A549 (cell line): ENCODE measurements at places on chromosomes 7 and 10.

- DNase-seq: peak; percentile 66
These were observed 93.2 kb upstream of the KIF5B start for GRCh38 chr10:32149252-32149955.

- no peak for DNase-seq
These were observed 286.2 kb downstream of the PLXNA4 start for GRCh38 chr7:132290021-132290420.

DNA sequence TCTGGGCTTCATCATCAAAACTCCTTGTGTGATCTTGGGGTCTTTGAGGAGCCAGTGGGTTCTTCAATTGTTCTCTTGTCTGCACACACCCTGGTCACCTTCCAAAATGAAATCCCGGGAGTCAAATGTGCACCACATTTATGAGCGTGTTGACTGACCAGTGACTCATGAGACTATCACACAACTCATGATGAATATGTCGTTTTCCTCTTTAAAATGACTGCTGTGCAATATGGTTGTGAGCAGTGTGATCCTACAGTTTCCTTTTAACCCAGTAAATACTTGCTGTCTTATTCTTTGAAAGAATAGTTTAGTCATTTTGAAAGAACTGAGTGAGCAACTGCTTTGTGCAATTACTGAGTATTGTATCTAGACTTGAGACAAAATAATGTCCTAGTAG, 149.2 kb downstream of the DYNC1I1 start:
- DNase-seq: no peak

DNA sequence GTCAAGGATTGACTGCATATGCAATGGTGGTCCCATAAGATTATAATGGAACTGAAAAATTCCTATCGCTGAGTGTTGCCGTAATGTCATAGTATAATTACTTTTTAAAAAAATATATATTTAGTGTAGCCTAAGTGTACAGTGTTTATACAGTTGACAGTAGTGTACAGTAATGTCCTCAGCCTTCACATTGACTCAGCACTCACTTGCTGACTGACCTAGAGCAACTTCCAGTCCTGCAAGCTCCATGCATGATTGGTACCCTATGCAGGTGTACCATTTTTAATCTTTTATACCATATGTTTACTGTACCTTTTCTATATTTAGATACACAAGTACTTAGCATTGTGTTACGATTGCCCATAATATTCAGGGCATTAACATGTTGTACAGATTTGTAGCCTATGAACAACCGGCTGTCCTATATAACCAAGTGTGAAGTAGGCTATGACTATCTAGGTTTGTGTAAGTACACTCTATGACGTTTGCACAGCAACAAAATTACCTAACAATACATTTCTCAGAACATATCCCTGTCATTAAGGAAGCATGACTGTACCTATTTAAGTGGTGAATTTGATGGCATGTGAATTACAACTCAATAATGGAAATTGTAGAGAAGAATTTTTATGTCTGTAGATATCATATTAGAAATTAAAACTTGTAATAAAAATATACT, 40.9 kb downstream of the CCNY start:
- no peak for DNase-seq

DNA sequence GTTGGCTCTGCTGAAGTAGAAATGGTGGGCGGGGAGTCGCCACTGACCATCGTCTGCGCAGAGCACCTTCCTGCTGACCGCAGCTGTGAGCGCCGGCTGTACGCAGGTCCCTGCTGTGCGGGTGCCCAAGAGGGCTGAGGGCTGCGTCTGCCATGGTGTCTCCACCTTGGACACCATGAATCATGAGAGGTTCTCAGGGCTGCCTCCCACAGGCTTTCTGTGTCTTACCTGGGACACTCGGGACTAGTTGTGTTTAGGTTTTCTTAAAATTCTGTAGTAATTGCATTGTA, 44.9 kb upstream of the PRKAR1B start:
- DNase-seq: no peak

DNA sequence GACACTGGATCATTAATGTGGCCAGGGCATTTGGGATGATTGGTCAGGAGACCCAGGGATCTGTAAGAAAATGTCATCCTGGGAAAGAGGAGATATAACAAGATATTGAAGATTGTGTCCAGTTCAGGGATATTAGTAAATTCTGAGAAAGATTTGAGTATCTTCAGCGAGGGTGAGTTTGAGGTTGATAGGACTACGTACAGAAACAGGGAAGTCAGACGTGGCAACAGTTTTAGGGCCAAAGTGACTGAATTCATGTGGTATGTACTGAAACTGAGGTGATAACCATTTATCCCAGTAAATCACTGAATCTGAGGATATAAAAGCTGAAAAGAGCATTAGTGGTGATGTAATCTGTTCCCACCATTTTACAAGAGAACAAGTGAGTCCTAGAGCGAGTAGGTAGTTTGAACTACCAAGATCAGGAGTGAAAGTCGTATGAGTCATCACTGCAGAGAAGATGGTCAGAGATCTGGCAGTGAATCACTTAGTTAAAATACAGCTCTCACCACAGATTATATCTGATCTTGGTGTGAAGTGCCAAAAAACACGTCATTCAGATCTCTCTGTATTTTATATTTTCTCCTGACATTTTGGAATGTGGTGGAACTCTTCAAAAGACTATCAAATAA, 220.5 kb downstream of the CDK14 start:
- DNase-seq: peak; percentile 28

DNA sequence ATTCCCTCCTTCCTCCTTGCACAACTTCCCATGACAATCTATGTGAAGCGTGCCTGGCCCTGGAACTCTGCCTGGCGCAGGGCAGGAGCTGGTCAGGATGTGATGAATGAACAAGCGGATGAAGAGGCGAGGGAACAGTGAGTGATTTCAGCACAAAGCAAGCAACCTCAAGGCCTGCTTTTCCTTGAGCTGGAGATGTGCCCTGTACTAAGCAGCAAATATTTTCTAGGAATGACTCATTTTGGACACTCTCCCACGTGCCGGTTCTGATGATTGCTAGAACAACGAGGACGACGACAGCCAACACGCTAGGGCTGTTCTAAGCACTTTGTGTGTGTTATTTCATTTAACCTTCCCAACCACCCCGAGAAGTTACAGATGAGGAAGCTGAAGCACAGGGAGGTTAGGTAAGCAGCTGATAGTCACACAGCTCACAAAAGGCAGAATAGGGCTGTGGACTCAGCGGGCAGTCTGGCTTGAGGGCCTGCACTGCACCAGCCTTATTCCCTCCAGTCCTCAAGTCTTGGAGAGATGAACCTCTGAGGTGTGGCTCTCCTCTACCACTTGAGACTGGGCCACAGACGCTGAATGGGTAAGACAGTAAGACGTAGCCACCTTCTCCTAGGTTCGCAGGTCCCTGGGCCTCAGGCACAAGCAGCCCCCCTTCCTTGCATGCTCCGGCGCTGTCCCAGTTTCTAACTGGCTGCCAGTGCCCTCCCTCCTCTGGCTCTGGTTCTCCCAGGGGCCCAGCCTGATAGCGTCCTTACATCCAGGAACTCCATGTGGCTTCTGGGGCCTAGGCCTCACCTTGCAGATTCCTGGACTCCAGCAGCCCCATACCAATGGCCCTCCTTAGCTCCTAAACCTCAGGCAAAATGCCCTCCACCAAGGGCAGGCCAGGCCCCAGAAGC, 59.0 kb downstream of the YKT6 start:
- no peak for DNase-seq

DNA sequence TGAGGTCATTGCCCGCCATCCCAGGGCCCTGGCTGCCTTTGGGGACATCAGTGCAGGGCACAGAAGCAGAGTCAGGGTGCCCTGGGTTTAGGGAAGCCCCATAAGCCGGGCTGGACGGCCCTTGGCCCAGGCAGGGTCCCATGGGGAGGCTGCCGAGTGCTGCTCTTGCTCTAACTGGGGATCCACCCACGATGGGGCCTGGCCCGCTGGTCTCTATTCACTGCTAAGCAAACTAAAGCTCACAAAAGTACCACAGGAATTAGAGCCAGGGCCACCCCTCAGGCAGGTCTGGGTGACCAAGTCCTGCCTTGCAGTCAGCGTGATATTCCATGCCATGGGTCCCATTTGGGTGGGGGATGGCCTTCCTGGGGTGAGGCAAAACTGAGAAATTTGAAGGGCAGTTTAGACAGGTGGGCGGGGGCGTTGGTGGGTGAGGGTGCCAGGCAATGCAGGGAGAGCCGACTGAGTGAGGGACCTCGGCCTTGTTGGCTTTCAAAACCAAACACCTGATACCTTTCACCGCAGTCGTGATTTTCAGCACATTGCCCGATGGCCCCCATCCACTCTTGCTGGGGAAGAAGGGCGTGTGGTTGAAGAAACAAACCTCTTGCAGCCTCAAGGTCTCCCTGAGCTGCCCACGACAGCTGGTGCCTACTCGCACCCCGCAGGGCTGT, 92.8 kb upstream of the PPIF start:
- DNase-seq: no peak

GRCh38 chr10:85795460-85795859, 571.1 kb downstream of the GRID1 start:
- no peak for DNase-seq

DNA sequence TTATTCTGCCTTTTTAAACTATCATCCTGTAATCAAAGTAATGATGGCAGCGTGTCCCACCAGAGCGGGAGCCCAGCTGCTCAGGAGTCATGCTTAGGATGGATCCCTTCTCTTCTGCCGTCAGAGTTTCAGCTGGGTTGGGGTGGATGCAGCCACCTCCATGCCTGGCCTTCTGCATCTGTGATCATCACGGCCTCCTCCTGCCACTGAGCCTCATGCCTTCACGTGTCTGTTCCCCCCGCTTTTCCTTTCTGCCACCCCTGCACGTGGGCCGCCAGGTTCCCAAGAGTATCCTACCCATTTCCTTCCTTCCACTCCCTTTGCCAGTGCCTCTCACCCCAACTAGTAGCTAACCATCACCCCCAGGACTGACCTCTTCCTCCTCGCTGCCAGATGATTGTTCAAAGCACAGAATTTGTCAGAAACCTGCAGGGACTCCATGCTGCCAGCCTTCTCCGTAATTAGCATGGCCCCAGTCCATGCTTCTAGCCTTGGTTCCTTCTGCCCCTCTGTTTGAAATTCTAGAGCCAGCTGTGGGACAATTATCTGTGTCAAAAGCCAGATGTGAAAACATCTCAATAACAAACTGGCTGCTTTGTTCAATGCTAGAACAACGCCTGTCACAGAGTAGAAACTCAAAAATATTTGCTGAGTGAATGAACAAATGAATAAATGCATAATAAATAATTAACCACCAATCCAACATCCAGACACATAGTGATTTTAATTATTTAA, 151.7 kb downstream of the EGFR start:
- no peak for DNase-seq

- DNase-seq: no peak
These were observed 34.3 kb downstream of the SRPK2 start for GRCh38 chr7:105354383-105354782.

DNA sequence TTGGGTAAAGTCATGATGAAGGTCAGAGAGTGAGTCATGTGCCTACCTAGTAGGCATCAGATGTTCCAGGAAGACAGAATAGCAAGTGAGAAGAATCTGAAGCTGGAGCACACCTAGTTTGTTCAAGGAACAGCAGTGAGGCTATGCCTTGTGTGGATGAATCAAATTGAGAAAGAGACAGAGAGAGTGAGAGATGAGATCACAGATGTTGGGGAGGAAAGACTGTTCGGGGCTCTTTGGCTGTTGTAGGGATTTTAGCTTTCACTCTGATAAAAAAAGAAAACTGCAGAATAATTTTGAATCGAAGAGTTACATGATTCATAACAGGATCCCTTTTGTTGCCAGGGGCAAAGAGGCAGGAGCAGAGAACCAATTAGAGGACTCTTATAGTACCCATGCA, 6.3 kb downstream of the LIPF start:
- DNase-seq: no peak

GRCh38 chr7:51244885-51245284, 71.7 kb downstream of the COBL start:
- DNase-seq: no peak
